ENCODE measurements at places on chromosomes 2 and 18.

- DNase-seq = no peak
Observed at GRCh38 chr2:76039505-76039904, 328.8 kb upstream of the GCFC2 start.

- DNase-seq = no peak
Observed at GRCh38 chr18:48123324-48123723, 192.9 kb upstream of the SMAD2 start.

DNA sequence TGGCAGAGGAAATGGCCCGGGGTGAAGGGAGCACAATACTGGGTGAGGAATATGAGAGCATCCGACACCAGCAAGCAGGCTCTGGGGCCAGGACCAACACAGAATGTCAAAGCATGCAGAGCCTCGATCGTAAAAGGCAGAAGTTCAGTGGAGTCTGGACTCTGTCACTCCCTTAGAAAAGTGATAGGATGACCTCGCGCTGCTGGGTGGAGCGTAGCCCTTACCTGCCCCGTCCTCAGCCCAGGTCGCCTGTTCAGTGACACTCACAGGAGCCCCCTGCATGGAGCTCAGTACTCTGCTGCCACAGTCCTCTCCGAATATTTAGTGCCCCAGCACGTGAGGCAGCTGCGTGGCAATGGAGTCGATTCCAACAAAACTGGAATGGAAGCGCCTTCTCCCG, 236.7 kb upstream of the MYT1L start:
- no peak for DNase-seq

DNA sequence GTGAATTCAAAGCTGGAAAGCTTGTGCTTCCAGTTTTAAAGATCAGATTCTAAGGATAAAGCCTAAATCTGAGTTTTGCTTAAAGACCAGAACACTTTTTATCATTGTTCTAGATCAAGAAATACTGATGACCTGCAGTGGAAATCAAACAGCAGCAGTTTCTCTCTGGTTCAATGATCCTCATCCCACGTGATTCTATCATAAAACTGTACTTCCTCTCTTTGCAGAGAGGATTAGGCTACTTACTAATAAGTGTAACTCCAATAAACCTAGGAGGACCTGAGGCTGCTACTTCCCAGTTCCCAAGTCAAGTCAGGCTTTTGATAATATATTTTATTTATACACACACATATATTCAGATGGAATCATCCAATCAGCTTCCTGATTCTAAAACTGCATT, 81.9 kb downstream of the TCF4 start:
- DNase-seq = no peak

DNA sequence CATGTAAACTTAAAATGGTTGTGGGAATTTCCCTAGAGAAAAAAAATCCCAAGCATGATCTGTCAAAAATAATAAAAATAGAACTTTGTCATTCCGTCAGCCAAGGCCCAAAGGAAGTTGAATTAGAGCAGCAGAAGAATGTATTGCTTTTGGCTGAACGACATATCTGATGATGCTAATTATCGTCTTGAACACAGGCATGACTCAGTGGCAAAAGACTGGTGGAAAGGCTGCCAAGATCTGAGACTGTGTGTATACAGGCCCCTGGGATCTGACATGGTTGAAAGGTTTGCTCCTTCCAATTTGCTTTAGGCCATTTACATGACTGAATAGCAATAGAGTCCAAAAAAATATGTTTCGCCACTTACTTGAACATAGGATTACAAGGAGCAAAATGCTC, 1057.1 kb upstream of the CRIM1 start:
- DNase-seq = peak; percentile 82

DNA sequence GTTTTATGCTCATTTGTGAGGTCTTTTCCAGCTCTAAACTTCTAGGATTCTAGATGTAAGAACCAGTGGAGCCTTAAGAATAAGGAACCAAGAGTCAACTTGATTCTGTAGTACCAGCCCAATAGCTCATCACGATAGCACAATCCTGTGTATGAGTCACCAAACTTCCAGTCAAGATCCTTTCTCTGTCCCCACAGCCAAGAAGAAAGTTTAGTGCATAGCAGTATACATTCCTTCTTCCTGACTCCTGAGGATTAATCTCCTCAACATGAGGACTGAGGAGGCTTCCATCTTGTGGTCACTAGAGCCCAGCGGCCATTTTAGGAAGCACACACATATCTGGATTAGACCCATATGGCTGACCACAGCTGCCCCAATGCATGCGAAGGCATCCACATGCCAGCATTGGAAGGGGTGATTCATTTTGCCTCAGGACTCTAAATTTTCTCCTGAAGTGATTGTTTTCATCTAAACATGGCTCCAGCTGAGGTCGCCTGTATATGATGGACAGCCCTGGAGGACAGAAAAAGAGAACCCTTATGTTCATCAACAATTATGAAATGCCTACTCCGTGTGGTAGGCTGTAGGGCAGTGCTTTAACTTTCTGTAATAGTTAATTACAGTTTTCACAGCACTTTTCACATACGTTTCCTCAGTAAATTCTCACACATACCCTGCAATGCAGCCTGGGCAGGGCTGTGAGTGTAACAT, 53.5 kb downstream of the RASGRP3 start:
- DNase-seq = peak; percentile 38

DNA sequence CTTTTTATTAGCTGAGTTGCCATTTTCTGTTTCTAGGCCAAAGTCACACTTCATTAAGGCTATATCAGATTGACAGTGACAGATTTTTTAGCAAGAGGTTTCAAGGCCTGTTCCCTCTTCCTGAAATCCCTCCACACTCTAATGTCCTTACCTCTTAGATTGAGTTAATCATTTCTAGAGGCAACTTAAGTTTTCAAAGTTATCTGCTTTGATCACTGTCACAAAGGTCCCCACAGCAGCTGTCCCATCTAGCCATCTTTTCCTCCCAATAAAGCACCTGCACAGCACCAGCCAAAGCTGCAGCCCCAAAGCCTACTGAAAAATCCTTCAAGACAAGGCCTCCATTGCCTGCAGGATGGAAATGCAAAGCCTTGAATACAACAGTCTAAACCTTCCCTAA, 13.4 kb downstream of the AMMECR1L start:
- DNase-seq = no peak

DNA sequence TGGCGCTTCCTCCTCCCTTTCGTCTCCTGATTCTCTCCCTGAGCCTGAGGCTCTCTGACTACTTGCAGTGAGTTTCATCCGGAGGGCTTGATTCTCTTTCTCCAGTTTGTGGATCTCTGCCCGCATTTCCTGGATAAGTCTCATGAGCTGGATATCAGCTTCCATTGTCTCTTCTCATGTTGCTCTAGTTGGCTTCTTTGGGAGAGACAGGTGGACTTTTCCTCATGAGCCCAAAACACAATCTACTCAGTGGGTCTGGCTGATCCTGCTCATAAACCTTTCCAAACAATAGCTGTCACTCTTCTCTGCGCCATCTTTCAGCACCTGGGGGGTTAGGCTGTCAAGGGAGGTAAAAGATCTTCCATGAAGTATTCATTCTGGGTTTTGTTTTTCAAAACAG, at the start of gene CCDC195:
CCDC195 (minus strand) TSS at position 165 of the 400 bp plus-strand sequence; CDS start at position 165, 0 bp downstream.
- DNase-seq = no peak

GRCh38 chr2:218323526-218324472, 31.5 kb upstream of the TMBIM1 start:
- DNase-seq = peak; percentile 24

GRCh38 chr18:78984941-78985784, 5.5 kb downstream of the SALL3 start:
- no peak for DNase-seq

DNA sequence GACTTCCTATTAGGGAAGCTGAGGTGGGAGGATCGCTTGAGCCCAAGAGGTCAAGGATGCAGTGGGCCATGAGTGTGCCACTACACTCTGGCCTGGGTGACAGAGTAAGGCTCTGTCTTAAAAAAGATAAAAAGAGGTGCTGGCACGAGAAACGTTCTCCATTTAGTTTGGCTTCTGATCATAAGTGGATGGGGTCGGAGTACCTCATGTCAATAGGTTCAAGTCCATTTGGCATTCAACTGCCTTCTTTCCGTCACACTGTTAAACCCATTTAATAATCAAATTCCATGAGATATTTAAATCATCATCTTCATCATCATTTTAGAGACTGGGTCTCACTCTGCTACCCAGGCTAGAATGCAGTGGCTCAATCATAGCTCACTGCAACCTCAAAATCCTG, 9.2 kb downstream of the COX7A2L start:
- no peak for DNase-seq

GRCh38 chr18:46649071-46649862, 7.8 kb downstream of the LOXHD1 start:
- DNase-seq = no peak

GRCh38 chr2:163662141-163662780, 73.5 kb downstream of the FIGN start:
- DNase-seq = no peak

DNA sequence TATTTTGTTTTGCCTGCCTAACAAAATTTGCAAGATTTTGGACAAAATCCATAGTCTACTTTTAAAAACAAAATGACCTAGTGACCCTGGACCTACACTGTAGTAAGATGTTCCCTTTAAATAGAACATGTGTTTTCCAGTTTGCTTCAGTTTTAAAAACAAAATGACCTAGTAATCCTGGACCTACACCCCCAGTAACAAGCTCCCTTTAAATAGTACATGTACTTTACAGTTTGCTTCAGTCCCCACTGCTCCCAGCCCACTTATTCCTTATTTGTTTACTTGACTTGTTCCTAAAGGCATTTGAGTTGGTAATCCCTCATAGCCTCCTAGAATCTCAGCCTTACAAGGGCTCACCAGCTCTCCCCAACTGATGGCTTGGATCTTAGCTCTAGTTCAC, 34.5 kb upstream of the HTR2B start:
- no peak for DNase-seq

DNA sequence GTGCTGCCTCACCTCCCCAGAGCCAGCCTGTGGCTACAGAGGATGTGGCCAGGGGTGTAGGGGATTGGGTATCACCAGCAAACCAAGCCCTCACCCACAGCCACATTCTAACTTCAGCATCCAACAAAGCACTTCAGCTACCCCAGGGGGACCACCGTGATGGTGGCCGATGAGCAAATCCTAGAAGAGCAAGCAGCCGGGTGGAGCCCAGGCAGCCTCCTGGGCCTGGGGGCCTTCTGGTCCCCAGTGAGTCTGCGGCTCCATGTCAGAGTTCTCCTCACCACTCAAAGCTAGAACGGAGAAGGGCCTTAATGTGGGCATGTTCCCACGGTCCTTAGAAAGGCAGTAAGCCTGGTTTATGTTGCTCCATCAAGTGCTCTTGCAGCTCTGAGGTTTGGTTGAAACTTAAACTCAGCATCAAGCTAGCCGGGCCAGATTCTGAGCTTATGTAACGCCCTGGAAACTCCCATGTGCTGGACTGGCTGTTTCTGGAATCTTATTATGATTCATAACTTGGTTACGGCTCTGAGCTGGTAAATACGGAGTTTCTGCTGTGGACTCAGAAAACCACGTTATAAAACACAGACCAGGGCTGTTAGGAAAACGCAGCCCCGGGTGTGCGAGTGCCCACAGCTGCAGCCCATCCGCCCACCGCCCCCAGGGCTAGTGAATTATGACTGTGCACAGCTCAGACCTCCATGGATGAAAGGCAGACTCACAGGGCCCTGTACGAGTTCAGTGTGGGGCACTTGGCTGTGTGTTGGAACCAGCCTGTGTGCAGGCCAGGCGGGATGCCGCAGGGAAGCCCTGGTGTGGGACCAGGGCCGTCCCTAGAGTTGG, 99.8 kb downstream of the SEPTIN10 start:
- DNase-seq = no peak

DNA sequence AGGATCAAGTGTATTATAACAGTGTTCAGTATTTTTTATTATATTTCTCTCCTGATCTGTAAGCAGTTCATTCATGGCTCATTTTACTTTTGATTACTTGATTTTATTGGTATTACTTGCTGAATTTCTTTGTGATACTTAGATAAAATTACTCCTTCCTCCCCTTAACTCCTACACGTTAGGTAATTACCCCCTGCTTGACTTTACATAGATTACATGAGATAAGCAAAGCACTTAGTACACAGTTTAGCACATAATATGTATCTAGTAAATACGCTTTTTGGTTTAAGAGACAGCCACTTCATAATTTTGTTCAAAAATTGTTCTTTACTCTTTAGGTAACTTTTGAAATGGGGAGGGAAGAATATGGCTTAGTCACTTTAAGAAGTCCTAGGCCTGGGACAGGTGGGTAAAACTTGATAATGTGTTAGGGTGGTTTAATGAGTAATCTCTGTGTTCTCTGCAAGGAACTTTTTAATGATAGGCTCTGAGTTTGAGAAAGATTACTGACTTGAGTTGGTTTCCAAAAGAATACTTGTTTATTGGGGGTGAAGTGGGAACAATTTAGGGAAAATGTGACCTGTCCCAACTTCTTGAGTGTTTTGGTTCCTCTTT, 80.9 kb downstream of the NCOA1 start:
- DNase-seq = no peak

DNA sequence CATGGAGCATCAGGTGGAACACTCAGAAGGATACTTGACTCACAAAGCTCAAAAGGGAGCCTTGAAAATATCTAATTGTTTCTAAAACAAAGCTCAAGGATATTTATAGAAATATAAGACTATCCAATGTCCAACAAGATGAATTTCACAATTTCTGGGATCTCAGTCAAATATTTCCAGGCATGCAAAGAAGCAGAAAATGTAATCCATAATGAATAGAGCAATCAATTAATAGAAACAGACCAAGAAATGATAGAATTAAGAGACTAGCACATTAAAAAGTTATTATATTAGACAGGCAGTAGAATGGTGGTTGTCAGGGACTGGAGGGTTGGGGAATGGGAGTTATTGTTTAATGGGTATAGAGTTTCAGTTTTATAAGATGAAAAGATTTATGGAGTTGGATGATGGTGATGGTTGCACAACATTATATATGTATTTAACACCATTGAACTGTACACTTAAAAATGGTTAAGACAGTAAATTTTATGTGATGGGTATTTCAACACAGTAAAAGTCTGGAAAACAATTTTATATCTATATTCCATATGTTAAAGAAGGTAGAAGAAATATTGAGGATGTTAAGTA, 189.9 kb upstream of the PIEZO2 start:
- no peak for DNase-seq

DNA sequence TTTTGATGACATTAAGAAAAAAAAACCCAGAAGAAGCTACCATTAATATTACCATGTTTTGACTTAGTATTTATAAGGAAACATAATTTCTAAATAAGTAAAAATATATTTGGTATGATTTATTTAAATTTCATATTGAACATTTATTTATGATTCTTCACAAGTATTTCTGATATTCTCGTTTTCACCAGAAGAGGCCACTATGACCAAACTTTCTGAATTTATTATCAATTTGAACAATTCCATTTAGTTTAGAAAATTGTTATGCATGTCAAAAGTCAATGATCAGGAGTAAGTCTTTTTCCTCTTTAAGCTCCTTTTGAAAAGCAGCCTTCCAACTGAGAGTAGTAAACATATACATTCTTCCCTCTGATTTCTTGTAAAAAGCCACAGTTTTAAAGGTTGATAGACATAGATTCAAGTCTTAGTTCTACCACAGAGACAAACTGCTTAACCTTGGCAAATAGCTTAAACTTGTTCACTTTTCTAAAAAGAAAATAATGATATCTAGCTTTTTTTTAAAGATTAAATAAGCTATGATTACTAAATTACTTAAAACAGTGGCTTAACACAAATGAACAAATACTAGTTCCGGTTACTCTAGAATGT, 329.9 kb downstream of the TRIB2 start:
- no peak for DNase-seq

- no peak for DNase-seq
Observed at GRCh38 chr2:120419073-120419472, 73.1 kb downstream of the INHBB start.

GRCh38 chr2:63539416-63540162, 48.7 kb downstream of the WDPCP start:
- DNase-seq = no peak
